ENCODE measurements at places on chromosomes 3 and 15. TPM values are rescaled to one million over a fixed set of nuclear protein-coding genes. Genes with fewer than 3 reads are reported as not detected.

Gene SPINT1
- total RNA-seq: 2.2 TPM

- DNase-seq: no peak
- H3K36me3 ChIP-seq: no peaks in the 10 kb centered on the region
- no peak overlapping the region for H3K4me3 ChIP-seq
- no peak overlapping the region for H3K27ac ChIP-seq
- no peaks in the 10 kb centered on the region for H3K27me3 ChIP-seq
- H3K4me1 ChIP-seq: no peaks in the 10 kb centered on the region
These were observed 38.9 kb downstream of the TLE3 start for GRCh38 chr15:70058642-70059360.

GRCh38 chr15:38972831-38973230, 408.2 kb upstream of the RASGRP1 start:
- no peak for DNase-seq
- no peaks in the 10 kb centered on the region for H3K27me3 ChIP-seq
- no peak overlapping the region for H3K4me3 ChIP-seq
- H3K27ac ChIP-seq: no peak overlapping the region
- H3K36me3 ChIP-seq: no peaks in the 10 kb centered on the region

DNA sequence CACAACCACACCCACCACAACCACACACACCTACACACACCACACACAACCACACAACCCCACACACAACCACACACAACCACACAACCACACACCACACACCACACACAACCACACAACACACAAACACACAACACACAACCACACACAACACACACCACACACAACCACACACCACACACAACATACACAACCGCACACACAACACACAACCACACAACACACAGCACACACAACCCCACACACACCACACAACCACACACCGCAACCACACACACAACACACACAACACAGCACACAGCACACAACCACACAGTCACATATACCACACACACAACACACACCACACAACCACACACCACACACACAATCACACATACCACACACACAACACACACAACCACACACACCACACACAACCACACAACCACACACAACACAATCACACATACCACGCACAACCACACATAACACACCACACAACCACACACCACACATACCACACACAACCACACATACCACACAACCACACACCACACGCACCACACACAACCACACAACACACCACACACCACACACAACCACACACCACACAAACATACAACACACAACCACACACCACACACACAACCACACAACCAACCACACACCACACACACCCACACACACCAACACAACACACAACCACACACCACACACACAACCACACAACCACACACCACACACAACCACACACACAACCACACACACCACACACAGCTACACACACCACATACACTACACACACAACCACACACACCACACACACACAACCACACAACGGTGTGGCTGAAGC, 23.7 kb downstream of the CPN2 start:
- peaks cover 24% of the 10 kb centered on the region for H3K4me1 ChIP-seq
- H3K27me3 ChIP-seq: no peaks in the 10 kb centered on the region
- no peak overlapping the region for H3K4me3 ChIP-seq
- no peaks in the 10 kb centered on the region for H3K36me3 ChIP-seq
- no peak for DNase-seq

Gene ZBBX
- not detected for total RNA-seq

DNA sequence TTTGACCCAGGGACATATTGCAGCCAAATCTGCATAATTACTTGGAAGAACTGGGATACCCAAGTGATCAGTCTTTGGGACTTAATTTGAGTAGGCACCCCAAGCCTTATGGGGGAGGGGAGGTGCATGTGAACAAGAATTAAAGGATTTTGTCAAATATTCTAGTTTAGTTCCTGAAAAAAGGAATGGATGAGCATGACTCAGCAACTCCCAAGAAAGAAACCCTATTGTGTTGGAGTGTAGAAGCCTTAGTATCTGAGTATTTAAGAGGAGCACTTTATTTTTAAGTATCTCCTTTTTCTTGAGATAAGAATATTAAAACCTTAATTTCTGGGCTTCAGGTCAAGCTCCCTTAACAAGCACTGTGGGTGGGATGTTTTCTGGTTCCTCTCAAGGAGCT, 222.4 kb downstream of the CD47 start:
- H3K4me3 ChIP-seq: no peak overlapping the region
- no peaks in the 10 kb centered on the region for H3K4me1 ChIP-seq

GRCh38 chr15:77052556-77052955, 18.4 kb downstream of the TSPAN3 start:
- H3K36me3 ChIP-seq: peaks cover 2% of the 10 kb centered on the region
- H3K27ac ChIP-seq: no peak overlapping the region
- H3K27me3 ChIP-seq: no peaks in the 10 kb centered on the region
- peaks cover 10% of the 10 kb centered on the region for H3K4me1 ChIP-seq
- DNase-seq: no peak

Gene FOXB1
- total RNA-seq: not detected

Gene PLCL2
- 8.2 TPM for total RNA-seq

DNA sequence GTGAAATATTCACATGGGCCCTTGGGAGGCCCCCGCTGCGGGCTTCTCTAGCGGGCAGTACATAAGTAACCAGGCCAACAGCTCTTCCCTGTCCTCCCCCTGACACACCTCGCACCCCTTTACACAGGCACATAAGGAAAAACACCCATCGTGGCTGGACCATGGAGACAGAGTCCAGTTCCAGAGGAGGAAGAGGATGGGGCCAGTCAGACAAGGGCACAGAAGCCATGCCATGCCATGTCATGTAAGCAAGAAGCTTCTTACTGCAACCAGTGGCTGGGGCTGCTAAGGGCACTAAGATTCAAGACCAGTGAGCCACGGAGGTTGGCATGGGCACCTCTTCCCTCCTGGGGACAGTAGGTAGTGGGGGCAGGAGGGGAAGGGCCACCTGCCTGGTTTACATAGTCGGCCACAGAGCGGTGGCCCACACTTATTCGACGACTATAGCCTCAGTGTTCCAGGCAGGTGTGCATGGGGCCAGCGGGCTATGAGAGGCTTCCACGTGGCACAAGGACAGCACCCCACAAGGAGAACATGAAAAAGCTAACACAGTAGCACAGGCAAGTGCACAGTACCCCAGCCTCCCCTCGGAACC, 5.7 kb upstream of the CYP11A1 start:
- no peak for DNase-seq
- no peak overlapping the region for H3K4me3 ChIP-seq
- H3K27ac ChIP-seq: no peak overlapping the region
- H3K36me3 ChIP-seq: no peaks in the 10 kb centered on the region
- no peaks in the 10 kb centered on the region for H3K4me1 ChIP-seq

Gene CDHR4
- total RNA-seq: not detected

DNA sequence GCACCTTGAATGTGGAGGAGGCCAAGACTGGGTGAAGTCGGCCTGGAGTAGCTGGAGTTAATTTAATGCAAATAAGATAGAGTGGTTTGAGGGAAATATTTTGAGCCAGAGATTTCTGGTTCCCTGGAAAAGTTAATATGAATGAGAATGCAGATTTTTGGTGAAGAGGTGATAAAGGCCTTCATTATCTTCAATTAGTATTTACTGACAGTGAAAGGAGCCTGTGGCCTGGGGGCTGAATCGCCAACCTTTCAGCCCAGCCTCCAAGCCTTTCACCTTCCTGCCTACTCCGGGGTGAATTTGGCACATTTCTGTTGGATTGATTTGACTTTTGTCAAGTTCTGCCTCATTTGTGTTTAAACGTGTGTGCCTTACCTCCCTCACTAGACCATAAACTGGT, 147.8 kb downstream of the SOX2 start:
- DNase-seq: no peak
- no peak overlapping the region for H3K27ac ChIP-seq
- no peaks in the 10 kb centered on the region for H3K36me3 ChIP-seq
- no peaks in the 10 kb centered on the region for H3K4me1 ChIP-seq

Gene PLS1
- total RNA-seq: 13.8 TPM

- H3K36me3 ChIP-seq: no peaks in the 10 kb centered on the region
- DNase-seq: no peak
- no peaks in the 10 kb centered on the region for H3K27me3 ChIP-seq
- no peak overlapping the region for H3K27ac ChIP-seq
- no peaks in the 10 kb centered on the region for H3K4me1 ChIP-seq
These were observed 37.0 kb downstream of the MITF start for GRCh38 chr3:69776289-69776688.

DNA sequence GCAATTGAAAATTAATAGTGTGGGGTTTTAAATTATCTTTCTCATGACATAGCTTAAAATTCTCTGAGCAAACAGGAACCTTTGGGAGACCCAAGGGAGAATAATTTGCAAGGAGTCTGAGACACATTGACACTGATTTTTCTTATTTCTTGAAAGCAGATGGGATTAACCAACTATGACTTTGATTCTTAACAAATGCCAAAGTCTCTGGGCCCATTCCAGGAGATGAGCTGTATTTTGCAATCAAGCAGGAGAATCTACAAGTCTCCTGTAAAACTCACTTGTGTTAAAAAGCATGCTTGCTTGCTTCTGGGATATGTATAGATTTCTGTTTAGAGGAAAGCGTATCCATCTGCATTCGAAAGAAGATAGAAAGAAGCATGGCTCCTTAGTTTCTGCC, 71.3 kb upstream of the STT3B start:
- no peaks in the 10 kb centered on the region for H3K36me3 ChIP-seq
- no peak for DNase-seq
- no peaks in the 10 kb centered on the region for H3K27me3 ChIP-seq
- no peaks in the 10 kb centered on the region for H3K4me1 ChIP-seq

Gene FBXO45
- 5.5 TPM for total RNA-seq

Gene LPP
- total RNA-seq: 82.4 TPM

DNA sequence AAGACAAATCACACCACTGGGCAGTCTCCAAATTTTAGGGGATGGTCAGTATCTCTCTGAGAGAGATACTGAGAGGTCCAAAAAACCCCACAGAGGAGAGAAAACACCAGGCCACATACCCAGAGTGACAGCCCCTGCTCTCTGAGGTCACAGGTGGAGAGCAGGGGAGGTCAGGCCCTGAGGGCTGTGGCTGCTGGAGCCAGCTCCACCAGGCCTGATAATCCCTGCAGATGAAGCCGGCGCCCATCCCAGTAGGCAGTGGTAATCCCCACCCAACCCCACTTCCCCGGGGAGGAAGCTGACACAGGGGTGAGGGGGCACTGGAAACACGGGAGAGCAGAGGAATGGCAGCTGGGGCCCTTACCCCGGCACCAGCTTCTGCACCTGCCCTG, 31.2 kb upstream of the SRP14 start:
- H3K36me3 ChIP-seq: no peaks in the 10 kb centered on the region
- H3K27ac ChIP-seq: no peak overlapping the region
- H3K4me3 ChIP-seq: no peak overlapping the region
- H3K27me3 ChIP-seq: no peaks in the 10 kb centered on the region
- H3K4me1 ChIP-seq: peaks cover 2% of the 10 kb centered on the region

- H3K4me3 ChIP-seq: no peak overlapping the region
- no peaks in the 10 kb centered on the region for H3K4me1 ChIP-seq
- no peak for DNase-seq
- no peaks in the 10 kb centered on the region for H3K36me3 ChIP-seq
These were observed 94.8 kb downstream of the FMN1 start for GRCh38 chr15:33099739-33100138.

DNA sequence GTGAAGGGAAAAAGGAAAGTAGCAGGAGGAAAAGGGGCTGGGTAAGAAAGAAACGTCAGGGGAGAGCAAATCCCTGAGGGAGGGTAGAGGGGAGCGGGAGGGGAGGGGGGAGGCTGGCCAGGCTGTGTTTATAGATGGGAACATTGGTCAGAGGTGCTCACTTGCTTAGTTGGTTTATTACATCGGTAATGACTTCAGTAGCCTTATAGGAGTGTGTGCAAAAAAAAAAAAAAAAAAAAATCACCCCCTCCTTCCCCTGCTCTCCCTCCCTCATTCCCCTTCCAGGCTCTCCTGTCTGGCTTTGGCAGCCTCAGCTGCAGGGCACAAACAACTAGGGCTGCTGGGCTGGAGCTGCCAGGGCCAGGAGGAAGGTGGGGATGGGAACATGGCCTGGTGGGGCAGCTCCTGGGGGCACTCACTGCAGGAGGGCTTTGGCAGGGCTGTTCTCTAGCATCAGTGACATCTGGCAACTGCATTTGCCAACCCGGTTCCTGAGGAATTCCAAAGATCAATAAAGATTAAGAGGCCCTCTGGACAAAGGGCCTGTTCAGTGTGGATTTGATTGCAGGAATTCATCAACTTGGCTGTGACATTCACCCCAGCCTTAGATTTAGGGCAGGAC, 334.5 kb upstream of the FRG2C start:
- no peak overlapping the region for H3K4me3 ChIP-seq
- no peak for DNase-seq
- no peaks in the 10 kb centered on the region for H3K4me1 ChIP-seq
- no peaks in the 10 kb centered on the region for H3K36me3 ChIP-seq

DNA sequence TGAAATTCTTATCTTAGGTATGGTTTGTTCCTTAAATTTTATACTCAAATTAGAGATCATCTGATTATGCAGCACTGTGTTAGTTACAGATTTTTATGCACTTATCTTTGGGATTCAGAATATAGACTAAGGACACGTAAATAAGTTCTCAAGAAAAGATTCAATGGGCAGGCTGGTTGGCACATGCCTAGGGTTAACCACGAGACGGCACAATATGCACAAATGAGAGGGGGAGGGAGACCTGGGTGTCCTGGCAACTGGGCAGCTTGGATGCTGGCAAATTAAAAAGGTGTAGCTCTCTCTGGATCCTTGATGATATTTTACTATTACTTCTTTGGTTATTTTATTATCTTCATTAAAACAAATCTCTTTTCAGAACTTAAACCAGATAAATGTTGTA, 672 bp downstream of the AADAC start:
- DNase-seq: peak; percentile 81
- peak overlapping the region; percentile 72 for H3K27ac ChIP-seq
- H3K4me1 ChIP-seq: no peaks in the 10 kb centered on the region
- H3K4me3 ChIP-seq: peak overlapping the region; percentile 56

DNA sequence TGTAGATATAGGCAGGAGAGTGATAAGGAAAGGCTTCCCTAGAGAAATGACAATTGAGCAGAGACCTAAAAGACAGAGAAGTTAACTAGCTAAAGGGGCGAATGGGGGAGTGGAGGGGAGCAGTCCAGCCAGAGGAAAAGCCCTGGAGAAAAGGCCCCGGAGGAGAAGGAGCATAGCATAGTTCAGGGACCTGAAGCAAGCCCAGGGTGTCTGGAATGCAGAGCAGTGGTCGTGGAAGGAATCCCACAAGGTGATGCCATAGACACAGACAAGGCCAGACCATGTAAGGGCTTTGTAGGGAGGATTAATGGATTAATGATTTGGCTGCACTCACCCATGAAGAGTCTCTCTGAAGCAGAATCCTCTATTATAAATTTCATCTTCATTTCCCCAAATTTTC, 45.8 kb upstream of the LRRN1 start:
- no peaks in the 10 kb centered on the region for H3K36me3 ChIP-seq
- H3K27ac ChIP-seq: no peak overlapping the region
- no peaks in the 10 kb centered on the region for H3K4me1 ChIP-seq
- no peak for DNase-seq
- no peaks in the 10 kb centered on the region for H3K27me3 ChIP-seq

Gene UTS2B
- total RNA-seq: not detected

Gene GPR87
- not detected for total RNA-seq

- DNase-seq: no peak
- peaks cover 14% of the 10 kb centered on the region for H3K4me1 ChIP-seq
- no peak overlapping the region for H3K4me3 ChIP-seq
- H3K27ac ChIP-seq: no peak overlapping the region
- H3K27me3 ChIP-seq: no peaks in the 10 kb centered on the region
- H3K36me3 ChIP-seq: no peaks in the 10 kb centered on the region
These were observed 80.7 kb downstream of the MBNL1 start for GRCh38 chr3:152349392-152349791.

Data from right lobe of liver (tissue), 6 donors.